ENCODE measurements at places on chromosomes 4 and X.

GRCh38 chr4:2243681-2244380 is 1.9 kb upstream of the HAUS3 start:
- DNase-seq, result no peak

GRCh38 chr4:179989975-179990374 is 2253.2 kb upstream of the TENM3 start:
- DNase-seq, result no peak

DNA sequence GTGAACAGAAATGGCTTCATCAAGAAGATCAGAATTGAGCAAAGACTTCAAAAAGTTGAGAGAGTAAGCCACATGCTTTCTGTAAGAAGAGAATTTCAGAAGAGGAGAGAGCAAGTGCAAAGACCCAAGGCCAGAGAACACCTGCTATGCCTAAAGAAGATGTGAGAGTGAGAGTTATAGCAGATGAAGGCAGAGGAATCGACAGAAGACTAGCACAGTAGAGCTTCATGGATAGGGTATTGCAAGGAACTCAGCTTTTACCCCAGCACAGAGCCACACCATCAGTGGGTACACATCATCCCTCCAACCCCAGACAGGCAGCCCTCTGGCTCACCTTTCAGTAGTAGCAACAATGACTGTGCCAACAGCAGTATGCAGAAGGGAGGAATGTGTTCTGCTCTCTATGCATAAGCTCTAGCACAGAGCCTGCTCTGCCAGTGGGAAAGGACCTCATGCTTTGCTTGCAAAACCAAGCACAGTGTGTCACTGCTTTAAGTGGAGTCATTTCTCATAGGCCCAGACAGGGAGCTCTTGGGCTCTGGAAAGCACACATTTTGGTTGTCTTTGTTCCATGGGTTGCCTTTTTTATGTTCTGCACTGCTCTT is 318.6 kb downstream of the NAF1 start:
- DNase-seq, result no peak

DNA sequence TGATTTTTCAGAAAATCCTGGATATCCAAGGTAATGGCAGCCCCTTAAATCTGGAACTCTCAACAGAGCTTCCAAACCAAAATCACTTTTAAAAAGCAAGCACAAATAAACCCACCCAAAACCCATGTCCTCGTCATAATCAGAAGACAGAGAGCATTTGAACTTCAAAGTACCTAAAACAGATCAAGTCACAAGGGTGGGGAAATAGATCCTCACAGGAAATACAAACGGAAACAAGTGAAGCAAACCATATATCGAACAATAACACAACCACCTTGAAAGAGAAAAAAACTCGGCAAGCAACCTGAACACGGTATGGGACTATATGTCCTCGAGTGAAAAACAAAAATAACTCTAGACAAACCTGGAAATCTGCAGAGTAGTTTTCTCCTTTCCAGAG is 15.9 kb upstream of the CCNQ start:
- no peak for DNase-seq

GRCh38 chrX:1134976-1135375 is 77.5 kb downstream of the CRLF2 start:
- no peak for DNase-seq

- no peak for DNase-seq
Measured at GRCh38 chrX:55480390-55481062, 9.1 kb downstream of the USP51 start.

DNA sequence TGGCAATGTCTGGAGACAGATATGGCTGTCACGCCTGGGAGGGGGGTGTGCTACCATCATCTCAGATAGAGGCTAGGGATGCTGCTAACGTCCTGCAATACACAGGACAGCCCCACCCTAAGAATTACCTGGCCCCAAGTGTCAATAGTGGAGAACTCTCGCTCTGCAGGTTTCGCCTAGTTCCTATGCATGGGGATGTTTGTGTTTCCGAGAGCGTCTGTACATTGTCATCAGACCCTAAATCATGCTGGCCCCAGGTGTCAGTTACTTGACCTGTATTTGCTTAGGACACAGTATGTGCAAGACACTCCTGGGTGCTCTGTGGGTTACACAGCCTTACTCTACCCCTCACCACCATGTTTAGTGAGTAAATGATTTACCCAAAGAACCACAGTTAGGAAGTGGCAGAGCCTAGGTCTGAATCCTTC is 90.8 kb downstream of the AFF1 start:
- no peak for DNase-seq

- no peak for DNase-seq
Measured at GRCh38 chr4:100041646-100042045, 91.6 kb upstream of the H2AZ1 start.

DNA sequence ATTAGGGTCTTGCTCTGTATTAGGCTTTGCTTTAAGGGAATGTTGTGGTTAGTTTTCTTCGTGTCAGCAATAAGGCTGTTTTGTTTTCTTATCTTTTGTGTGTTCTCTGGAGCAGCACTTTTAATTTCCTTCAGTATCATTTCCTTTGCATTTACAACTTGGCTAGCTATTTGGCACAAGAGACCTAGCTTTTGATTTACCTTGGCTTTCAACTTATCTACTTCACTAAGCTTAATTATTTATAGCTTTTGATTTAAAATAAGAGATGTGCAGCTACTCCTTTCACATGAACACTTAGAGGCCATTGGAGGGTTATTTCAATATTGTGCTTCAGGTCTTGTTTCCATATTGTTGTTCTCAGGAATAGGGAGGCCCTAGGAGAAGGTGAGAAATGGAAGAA is 68.2 kb downstream of the FAT4 start:
- no peak for DNase-seq

GRCh38 chr4:1196421-1197183 is 24.2 kb upstream of the SPON2 start:
- DNase-seq, result no peak

- DNase-seq, result no peak
Measured at GRCh38 chr4:61580721-61581377, 380.7 kb downstream of the ADGRL3 start.

- DNase-seq, result no peak
Measured at GRCh38 chr4:3385711-3386420, 55.9 kb upstream of the HGFAC start.

- no peak for DNase-seq
Measured at GRCh38 chrX:11244636-11245035, 48.6 kb upstream of the AMELX start.

DNA sequence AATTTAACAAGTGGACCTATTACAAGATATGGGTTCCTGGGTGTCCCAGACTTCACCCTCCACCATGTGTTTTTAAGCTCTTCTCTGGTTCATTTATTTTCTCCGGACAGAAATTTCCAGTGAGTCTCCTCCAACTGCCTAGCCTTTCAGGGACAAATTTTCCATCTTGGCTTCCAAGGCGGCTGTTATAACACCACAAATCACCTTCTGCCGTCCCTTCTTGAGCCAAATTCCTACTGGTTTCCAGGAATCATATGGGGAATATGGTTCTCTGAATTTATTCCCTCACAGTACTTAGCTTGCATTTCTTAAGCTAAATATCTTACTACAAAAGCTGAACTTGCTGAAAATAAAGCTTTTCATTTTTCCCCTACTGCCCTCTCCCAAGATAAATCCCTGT is 18.8 kb downstream of the NEXMIF start:
- DNase-seq, result no peak

- DNase-seq, result no peak
Measured at GRCh38 chr4:74632634-74633033, 161.7 kb downstream of the BTC start.

GRCh38 chr4:174218127-174218790 is 65.2 kb downstream of the FBXO8 start:
- DNase-seq, result no peak

DNA sequence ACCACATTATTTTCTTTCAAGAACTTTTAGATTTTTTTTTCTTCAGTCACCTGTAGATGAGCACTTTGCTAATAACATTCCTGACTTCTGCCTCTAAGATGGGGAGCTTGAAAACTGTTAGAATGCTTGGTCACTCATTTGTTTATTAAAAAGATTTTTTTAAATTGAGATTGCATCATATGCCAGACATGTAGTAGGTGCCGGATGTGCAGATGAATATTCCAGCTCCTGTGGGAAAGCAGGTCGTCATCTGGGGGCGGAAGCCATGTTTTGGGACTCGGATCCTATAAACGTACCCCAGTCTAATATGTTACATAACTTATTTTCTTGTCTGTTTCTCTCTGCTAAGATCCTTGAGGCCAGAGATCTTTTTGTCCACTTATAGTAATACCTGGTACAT is 236.8 kb downstream of the ARHGAP10 start:
- no peak for DNase-seq

DNA sequence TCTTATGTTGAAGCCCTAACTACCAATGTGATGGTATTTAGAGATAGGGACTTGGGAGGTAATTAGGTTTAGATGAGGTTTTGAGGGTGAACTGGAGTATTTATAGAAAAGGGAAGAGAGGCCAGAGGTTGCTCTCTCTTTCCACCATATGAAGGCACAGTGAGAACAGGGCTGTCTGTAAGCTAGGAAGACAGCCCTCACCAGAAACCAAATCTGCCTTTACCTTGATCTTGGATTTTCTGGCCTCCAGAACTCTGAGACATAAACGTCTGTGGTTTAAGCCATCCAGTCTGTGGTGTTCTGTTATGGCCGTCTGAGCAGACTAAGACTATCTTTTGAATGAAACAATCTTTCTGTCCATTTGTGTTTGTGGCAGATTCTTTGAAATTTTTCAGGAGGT is 223.7 kb downstream of the PDHA2 start:
- no peak for DNase-seq

GRCh38 chr4:15776871-15777648 is 1.1 kb upstream of the CD38 start:
- no peak for DNase-seq

DNA sequence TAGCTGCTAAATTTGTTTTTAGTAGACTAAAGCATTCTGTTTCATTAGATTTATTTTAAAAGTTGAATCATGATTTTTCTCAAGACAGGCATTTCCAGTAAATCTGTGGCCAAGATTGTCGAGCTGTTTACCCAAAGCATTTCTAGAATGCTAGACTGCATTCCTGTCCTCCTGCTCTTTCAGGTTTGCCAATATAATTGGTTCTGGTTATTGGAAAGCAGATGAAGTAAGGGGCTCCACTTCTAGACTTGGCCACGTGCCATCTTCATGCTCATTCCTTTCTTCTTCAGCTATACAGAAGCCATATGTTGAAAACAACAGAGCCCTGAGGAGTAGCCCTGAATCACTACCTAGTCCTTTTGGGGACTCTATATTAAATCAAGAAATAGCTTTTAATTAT is 62.5 kb downstream of the PGRMC2 start:
- DNase-seq, result no peak

DNA sequence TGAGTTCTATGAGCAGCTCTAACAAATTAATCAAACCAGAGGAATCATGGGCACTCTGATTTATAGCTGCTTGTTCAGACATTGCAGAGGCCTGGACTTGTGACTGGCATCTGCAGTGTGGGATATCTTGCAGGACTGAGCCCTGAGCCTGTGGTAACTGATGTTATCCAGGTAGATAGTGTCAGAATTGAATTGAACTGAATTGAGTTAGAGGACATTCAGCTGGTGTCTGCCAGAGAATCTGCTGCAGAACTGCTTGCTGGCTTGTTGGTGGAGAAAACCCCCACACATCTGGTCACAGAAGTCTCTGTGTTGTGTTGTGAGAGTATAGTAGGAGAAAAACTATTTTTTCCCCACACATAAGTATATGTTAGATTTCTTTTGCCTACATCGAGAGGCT is 42.2 kb downstream of the SMIM20 start:
- DNase-seq, result no peak

GRCh38 chr4:139489638-139490037 is 35.7 kb downstream of the RAB33B start:
- DNase-seq, result no peak

GRCh38 chrX:49192722-49193328 is 6.7 kb upstream of the PRICKLE3 start:
- DNase-seq, result no peak

DNA sequence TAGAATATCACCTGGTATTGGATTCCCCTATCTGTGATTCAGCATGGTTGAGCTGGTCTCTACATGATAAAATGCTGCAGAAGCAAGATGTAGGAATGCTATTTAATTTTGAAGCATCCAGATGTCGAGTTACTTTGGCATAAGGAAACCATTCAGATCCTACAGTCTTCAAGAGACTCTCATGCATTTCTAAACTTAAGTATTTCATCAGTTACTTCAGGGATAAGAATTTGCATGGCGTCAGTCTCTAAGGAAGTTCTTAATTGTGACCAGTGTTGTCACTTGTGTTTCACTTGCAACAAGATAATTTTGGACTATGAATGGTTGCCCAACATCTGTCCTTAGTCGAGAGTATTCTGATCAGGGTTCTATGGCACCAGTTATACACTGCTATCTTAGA is 192.4 kb downstream of the CCNG2 start:
- no peak for DNase-seq

- no peak for DNase-seq
Measured at GRCh38 chrX:22053481-22053880, 21.4 kb downstream of the PHEX start.

GRCh38 chr4:158274636-158275035 is 64.3 kb downstream of the TMEM144 start:
- DNase-seq, result no peak

DNA sequence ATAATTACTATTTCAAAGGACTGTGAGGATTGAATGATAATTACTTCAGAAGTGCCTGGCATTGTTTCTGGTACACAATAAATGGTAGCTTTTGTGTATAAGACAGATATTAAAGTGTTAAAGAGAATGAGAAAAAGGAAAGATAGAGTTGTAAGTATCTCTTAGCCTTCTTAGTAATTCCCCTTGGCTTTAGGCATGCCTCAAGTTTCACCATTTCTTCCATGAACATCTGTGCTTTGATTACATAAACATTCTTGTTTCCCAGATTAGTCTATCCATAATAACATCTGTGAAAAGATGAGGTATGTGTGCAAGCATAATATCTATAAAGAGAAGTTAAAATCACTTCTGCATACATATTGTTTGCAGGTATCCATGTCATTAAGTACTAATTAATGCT is 230.9 kb upstream of the TEX13A start:
- no peak for DNase-seq

DNA sequence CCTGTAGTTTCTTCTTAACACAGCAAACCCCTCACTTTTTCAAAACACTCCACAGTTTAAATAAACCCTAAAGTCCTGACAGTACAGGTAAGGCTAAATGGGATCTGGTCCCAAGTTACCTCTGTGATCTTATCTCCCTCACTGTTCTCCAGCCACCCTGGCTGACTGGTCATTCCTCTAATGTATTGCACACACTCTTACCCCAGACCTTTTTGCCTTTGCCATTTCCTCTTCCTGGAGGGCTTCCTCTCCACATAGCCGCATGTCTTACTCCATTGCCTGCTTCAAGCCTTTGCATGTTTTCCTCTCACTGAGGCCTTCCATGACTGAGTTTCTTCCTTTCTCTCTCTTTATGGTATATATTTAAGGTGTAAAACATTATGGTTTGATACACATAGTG is 19.5 kb upstream of the ANXA3 start:
- DNase-seq, result no peak

GRCh38 chr4:12071316-12071715 is 642.6 kb upstream of the HS3ST1 start:
- DNase-seq, result no peak

DNA sequence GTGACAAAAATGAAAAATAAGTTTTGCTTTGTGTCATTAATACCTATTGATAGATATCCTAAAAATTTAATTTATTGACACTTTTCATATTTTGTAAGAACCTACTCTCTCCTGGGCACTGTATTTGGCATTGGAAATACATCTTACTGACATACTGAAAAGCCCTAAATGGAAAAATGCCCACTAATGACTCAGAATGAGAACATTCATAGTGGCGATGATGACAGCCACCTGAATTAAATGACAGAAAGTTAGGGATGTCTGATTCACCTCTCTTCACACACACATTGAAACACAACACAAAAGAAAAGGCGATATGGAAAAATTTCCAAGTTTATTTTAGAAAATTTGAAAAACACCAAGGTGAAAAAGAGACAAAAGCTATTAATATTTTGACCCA is 992.3 kb downstream of the STPG2 start:
- DNase-seq, result no peak

All from stimulated activated CD4-positive, alpha-beta T cell treated with anti-CD3 and anti-CD28 coated beads, TNF-alpha, amount 100 ng/mL, for 4 hours (primary cell).